Fibroblast of gingiva (primary cell): ENCODE measurements at places on chromosomes 6 and 20.

DNA sequence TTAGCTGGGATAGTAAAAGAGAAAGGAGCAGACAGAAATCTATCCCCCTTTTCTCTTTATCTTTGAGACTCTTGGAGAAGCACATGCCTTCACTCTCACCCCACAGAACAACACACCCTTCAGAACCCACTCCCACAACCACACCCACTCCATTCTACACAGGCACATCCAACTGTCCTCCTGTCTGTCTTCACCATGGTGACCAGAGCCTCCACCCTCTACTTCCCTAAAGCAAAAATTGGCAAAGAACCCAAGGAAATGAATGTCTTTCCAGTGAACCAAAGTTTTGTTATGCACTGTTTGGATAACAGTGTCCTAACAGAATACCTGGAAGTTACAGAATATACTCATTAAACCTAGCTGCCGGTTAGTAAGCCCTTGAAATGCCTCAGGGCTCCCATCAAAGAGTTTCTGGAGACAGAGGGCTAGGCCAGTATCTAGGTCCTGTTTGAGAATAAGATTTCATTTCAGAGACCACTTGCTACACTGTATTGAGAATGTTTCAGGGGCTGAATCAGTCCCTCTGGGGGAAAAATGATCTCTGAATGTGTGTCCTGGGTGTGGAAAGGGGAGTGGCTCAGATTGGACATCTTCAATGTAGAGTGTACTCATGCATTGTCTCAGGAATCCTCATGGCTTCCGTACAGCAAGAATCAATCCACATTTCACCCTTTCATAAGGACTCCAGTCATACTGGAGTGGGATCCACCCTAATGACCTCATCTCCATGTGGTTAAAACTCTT lies 101.1 kb downstream of the LY86 start:
- no peak for DNase-seq

- peak; percentile 50 for DNase-seq
Observed at GRCh38 chr6:53041356-53041755, 23.8 kb upstream of the FBXO9 start.

DNA sequence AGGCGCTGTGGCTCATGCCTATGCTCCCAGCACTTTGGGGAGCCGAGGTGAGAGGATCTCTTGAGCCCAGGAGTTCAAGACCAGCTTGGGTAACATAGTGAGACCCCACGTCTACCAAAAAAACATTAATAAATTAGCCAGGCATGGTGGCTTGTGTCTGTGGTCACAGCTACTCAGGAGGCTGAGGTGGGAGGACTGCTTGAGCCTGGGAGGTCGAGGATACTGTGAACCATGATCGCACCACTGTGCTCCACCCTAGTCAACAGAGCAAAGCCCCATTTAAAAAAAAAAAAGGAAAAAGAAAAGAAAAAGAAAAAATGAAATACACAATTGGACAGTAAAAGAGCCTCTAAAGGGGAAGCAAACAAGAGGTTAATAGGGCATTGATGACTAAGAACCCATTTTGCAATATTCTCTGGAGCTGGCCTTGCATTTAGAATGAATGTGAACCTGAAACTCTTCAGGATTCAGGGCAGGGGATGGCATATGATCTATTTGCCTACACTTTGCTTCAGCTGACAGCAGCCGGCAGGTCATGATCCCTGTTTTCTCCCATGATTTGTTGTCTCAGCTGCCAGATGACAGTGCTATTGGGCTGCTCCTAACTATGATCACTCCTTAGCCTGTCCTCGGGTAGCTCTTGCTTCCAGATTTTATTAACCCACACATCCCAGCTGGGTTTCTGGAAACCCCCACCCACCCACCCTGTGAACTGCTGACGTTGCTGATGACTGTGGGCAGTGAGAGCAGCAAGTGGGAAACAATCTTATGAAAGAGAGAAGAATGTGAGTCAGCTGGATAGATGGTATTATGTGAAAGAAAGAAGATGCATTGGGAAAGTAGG lies 83.8 kb upstream of the ELOVL5 start:
- DNase-seq = peak; percentile 80

DNA sequence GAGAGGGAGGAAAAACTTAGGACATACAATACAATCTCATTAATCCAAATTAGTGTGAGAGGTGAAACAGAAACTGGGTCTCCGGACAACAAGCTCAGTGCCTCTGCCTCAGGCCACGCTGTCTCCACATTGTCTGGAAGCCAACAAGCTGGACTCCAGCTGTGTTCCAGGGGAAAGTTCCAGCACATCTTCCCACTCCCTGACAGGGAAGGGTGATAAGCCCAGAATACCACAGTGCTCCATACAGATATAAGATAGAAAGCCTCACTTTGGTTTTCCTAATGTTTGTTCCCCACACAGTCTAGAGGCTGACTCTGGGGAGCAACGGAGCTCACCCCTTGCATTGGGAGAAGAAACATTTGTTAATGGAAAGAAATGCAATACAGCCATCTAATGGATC lies 117.1 kb upstream of the SPTLC3 start:
- DNase-seq = no peak

DNA sequence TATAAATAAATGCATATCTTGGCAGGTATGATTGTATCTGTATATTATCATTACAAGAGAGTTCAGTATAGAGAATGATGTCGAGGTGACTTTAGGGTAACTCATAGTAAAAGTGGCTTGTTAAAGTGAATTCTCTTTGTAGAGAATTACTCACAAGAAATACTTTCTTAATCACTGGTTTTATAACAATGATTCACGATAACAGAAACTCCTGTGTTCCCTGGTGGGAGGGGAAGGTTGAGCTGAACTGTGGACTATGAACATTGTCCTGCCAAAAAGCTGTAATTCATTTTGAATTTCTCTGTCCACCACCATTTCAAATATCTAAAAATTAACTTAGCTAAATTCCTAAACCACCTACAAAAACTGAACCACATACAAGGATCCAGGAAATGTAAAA lies 7.7 kb downstream of the TPMT start:
- no peak for DNase-seq

GRCh38 chr6:90997076-90997475 lies 410.2 kb upstream of the MAP3K7 start:
- no peak for DNase-seq
